ENCODE measurements at places on chromosomes 4 and X.

GRCh38 chr4:98996765-98997068, 1.2 kb downstream of the METAP1 start:
- DNase-seq: no peak

GRCh38 chrX:2373615-2374014, 127.2 kb downstream of the DHRSX start:
- DNase-seq: no peak

- DNase-seq: no peak
These were observed 605 bp upstream of the FAT1 start for GRCh38 chr4:186724058-186724863.

GRCh38 chrX:108993909-108994308, 257.5 kb upstream of the IRS4 start:
- no peak for DNase-seq

DNA sequence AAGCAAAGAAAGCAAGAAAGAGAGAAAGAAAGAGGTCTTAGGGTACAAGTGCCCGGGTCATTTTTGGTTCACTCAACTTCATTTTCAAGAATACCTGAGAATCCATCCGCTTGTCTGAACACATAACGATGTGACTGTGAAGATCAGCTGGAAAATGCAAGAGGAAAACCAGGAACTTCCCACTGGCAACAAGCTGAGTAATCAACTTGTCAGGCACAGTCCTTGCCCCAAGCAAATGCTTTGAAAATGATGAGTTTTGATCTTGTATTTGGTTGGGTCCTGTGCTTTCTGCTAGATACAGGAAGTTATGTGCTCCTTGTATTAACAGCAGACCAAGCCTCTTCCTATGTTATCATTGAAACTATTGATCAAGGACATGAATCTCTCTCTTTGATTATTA, 239.1 kb downstream of the ASMT start:
- DNase-seq: no peak

- DNase-seq: no peak
These were observed 262.1 kb upstream of the CXXC4 start for GRCh38 chr4:104756837-104757236.

GRCh38 chrX:42943051-42943974, 165.3 kb upstream of the PPP1R2C start:
- no peak for DNase-seq

- DNase-seq: peak; percentile 61
These were observed 70.2 kb downstream of the GC start for GRCh38 chr4:71713611-71714203.

GRCh38 chrX:18931972-18932371, 51.9 kb downstream of the PHKA2 start:
- DNase-seq: peak; percentile 13

GRCh38 chrX:110310000-110310790, 7.7 kb downstream of the AMMECR1 start:
- DNase-seq: no peak

DNA sequence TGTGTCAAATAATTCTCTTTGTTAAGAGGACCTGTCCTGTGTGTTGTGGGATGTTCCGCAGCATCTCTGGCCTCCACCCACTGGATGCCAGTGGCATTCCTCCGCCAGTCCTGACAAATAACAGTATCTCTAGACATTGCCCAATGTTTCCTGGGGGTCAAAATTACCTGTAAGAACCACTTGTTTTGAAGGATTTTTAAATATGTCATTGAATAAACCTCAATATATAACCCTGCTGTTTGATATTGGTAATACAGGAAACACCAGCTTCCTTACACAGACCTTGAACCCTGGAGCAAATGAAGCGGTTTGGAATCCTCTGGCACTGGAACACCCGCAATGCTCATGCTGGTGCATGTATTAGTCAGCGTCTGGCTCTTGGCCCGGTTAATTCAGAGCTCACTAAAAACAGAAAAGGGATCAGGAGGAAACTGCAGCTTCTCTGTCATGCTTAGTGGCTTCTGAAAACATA, 101.3 kb downstream of the TBL1X start:
- DNase-seq: peak; percentile 70

DNA sequence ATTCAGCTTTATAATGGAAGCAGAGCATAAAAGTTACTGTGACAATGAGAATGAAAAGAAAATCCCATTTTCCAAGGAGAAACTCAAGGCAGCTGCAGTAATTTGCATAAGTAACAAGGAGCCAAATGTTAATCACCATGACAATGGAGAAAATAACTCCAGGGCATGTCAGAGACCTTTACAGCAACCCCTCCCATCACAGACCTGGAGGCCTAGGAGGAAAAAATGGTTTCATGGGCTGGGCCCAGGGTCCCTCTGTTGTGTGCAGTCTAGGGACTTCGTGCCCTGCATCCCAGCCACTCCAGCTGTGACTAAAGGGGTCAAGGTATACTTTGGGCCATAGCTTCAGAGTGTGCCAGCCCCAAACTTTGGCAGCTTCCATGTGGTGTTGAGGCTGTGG, 223.5 kb downstream of the NPFFR2 start:
- no peak for DNase-seq

DNA sequence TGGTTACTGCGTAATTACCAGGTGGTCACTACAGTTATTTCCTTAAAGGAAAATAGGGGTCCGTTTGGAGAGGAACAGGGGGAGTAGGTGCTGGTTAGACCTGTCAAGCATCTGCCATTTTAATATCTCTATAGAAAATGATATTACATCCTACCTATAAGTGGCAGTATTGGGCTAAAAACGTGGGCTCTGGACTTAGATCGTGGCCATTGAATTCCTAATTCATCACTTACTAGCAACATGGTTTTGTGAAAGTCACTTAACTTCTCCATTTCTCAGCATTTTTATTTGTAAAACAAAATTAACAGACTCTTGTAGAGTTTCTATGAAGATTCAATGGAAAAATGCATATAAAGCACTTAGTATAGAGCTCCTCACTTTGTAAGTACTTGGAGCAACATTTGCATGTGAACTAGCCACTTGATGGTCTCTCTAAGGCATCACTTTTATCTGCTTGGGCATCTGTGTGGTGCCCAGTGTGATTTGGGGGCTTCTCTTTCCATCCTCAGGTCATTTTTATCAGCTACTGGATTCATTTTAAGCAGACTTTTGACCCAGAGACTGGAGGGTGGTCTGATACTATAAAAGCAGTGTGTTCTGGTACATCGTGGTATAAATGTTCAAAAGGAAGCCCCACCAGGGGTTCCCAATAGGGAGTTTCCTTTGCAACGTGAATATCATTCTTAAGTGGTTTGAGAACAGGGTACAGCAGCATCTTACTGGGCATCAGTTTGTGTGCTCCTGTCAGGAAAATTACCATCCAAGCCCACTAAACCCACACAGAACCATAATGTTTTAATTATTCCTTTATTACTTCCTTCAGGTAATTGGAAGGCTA, 42.7 kb upstream of the RASSF6 start:
- peak; percentile 38 for DNase-seq

DNA sequence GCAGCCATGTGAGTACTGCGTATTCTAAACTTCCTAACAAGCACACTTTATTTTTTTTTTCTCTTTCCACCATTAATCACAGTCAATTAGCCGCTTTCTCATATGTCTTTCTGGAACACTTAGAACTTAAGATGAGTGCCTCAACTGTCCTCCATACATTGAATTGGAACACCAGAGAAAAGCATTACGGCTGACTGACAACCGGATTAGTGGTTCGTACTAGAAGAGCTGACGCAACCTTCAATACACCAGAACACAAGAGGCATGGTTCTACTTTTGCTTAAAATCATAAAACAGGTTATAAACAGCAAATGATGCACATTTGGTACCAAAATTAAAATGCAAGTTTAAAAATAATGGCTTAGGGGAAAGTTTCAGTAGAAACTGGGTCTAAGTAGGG, 3.3 kb downstream of the TMEM47 start:
- DNase-seq: no peak

DNA sequence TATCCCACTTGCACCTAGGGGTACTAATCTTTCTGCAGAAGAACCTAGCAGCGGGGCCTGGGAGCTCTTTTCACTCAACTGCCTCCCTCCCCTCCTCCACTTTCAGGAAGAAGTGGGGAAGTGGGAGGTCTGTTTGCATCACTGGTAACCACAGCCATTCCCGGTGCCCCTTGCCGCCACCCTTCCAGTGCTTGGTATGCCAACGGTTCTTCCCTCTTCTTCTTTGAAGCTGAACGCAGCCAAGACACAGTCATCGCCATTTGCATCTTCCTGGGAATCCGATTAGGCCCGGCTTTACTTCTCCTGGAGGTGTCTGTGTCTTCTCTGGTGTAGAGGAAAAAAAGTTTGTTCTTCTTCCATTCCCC, 47.2 kb upstream of the RBPJ start:
- peak; percentile 46 for DNase-seq

- no peak for DNase-seq
These were observed 24.7 kb downstream of the TLR10 start for GRCh38 chr4:38757945-38758600.

GRCh38 chr4:73178389-73178788, 80.2 kb downstream of the ANKRD17 start:
- DNase-seq: no peak

GRCh38 chrX:136251041-136251991, at the start of gene MAP7D3:
Gene MAP7D3, minus strand, starts transcription at chrX:136251400. Its CDS starts 42 bp downstream, at chrX:136251358.
- DNase-seq: peak; percentile 45

GRCh38 chr4:146051223-146051622, 112.6 kb upstream of the ZNF827 start:
- no peak for DNase-seq

DNA sequence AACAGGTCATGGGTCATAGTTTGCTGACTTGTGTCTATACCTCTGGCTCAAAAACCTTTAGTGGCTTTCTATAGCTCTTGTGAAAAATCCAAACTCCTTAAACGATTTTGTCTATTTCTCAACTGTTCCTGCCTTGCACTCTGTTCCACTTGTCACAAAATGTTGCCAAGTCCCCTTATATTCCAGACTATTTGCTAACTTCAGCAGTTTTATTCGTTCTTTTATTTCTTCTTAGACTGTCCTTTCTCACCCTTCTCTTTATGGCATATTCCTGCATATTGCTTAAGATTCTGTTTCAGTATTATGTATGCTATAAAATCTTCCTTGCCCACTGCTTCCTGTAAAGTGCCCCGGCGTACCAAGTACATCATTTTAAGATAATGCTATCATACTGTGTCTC, 80.8 kb downstream of the RAB28 start:
- no peak for DNase-seq

- no peak for DNase-seq
These were observed 300.9 kb downstream of the SPIN4 start for GRCh38 chrX:63050225-63050624.

GRCh38 chr4:985123-985830, 1.6 kb upstream of the IDUA start:
- peak; percentile 39 for DNase-seq

GRCh38 chr4:38860788-38861424, 4.3 kb upstream of the TLR6 start:
- DNase-seq: no peak

- DNase-seq: no peak
These were observed 17.3 kb upstream of the UVSSA start for GRCh38 chr4:1329408-1330371.

GRCh38 chrX:73913580-73913979, 350.6 kb downstream of the CHIC1 start:
- no peak for DNase-seq

DNA sequence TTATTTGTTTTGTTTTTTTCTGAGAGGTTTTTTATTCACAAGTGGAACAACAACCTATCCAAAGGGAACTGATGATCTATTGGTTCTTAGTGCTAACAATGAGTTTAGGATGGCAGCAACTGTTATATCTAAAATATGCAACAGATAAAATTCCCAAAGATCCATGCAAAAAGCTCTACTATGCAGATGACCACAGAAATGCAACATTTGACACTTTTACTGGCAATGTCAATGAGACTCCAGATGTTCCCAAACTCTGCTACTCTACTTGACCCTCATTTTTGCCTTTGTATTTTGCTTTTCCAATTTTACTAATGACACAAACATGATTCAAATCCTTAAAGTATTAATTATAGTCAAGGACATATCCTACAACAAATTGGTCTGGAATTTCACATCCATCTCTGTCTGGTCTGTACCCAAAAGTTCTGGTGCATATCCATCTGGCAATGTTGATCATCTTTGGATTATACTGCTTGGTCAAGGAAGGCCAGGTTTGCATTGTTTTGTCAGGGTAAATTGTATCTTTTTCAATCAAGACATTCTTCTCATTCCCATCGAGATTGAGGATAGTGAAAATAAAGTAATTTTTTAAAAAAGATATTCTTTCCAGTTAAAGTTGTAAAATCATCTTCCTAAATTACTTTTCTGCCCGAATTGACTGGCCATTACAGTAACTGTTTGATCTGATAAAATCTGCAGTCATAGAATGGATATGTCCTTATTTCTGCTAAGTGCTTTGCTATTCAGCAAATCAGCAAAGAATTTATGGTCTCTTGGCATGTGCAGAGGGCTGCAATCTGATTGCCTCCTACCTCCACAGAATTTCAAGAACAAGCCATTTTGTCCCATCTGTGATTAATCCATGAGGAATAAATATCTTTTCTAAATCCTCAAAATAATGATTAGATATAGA, 73.6 kb downstream of the FGFBP1 start:
- no peak for DNase-seq

DNA sequence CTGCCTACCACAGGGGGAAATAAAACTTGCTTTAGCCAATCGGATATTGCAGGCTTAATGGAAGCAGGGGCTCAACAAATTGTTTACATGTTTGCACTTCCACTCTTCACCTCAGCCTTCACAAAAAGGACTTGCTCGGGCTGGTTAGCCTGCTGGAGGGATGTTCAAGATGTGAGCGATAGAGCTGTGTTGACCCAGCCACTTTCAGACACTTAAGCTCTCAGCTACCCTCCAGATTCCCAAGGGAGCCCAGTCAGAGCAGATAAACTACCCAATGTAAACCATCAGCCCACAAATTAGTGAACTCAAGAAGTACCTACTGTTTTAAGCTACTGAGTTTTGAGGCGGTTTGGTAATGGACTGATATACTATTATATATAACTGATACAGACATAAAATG, 508.4 kb upstream of the FTHL17 start:
- no peak for DNase-seq

DNA sequence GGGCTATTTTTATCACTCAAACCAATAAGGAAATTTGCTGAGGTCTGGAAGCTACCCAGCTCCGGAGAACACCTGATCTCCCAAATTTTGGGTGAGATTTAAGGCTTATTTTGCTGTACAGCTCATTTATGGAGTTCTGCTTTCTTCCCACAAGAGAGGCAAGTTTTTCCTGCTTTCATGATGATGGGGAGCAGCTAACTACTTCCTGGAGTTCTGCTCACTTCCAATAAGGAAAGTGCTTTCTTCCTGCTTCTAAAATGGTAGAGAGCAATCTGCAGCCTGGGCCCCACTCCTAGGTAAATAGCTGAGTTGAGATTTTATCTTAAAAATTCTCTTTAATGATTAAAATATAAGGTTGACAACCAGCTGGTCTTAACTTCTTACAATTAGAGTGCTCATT, 606.0 kb upstream of the HTR2C start:
- DNase-seq: no peak

GRCh38 chr4:117527601-117528000, 442.2 kb upstream of the TRAM1L1 start:
- no peak for DNase-seq
